ENCODE measurements at places on chromosomes 6 and 20.

GRCh38 chr6:126721581-126722160, 381.8 kb downstream of the CENPW start:
- DNase-seq = no peak

DNA sequence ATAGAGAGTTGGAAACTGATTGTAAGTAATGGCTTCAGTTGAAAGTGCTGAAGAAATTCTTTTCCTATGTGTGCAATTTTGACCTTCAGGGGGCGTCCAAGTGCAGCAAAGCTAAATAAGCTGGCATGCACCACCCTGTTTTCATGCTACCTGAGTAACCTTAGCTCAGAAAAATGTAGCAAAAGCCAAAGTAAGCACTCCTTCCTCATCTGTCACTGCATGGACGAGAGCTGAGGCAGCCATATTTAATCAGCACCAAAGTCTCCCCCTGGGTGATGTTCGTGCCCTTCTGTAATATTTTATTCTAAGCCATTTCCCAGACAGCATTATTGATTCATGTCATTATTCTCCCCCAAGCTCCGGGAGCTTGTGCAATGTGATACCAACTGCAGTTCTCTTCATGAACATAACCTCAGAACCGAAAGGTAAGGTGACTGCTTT, 123.1 kb downstream of the RPS12 start:
- no peak for DNase-seq

- DNase-seq = no peak
These were observed 56.8 kb downstream of the MYH7B start for GRCh38 chr20:35012227-35013069.

- no peak for DNase-seq
These were observed 64.9 kb upstream of the RREB1 start for GRCh38 chr6:7042654-7043545.

DNA sequence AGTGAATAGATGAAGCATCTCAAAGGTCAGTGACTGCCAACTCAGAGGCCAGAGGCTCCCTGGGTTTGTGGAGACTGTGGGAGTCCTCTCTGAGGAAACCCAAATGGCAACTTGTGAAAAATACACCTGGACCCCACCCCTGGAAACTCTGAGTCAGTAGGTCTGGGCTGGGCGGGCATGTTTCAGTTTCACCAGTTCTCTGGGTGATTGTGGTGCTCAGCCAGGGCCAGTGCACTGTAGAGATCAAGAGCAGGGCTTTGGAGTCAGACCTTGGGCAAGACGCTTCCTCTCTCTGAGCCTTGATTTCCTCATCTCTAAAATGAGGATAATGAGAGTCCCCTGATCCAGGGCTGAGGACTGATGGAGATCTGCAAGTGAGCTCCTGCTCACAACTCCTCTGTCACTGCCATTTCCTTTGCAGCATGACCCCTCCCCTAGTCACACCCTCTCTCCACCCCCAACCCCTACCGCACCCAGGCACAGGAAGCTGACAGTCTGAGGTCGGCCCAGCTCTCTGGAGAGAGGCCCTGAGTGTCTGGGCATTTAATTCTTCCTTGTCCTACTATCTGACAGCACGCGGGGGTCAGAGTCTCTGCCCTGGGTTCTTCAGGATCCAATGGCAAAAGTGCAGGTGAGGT, 5.1 kb downstream of the DEF6 start:
- DNase-seq = no peak

DNA sequence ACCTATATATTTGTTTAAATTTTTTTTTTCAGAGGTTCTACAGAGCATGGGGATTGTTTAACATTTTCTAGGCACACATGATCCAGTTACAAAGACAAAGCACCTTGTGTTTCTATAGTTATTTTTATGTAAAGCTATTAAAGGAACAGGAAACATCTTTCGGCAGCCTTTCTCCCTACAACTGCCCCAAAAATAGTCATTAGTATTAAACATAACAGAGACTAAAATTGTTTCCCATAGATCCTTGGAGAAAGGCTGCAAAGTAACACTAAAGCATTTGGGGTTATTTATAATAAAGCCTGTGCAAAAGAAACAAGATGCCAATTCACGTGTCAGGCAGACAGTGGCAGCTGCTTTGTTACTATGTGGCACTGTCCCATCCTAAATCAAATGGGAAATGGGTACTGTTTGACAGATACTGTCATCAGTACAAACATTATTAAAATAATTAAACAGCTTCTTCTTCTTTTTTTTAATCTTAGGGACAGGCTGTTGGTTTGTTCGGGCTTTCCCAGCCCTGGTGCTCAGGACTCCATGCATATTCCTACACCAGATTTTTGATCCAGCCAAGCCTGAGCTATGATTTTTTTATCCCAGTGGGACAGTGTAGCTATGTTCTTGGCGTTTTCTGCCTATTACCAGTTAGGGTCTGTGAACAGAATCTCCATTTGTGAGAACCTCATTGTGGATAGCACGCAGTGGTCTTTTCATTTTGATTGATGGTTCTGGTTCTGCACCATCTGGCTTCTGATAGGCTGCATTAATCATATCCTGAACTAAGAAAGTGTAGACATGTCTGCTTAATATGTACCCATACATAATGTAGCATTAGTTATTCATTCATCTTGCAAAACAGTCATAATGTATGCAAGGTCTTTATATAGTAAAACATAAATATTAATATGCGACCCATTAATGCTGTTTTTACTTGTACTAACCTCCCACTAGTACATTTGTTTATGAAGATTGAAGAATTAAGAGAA, 460.4 kb upstream of the SOX4 start:
- peak; percentile 50 for DNase-seq

DNA sequence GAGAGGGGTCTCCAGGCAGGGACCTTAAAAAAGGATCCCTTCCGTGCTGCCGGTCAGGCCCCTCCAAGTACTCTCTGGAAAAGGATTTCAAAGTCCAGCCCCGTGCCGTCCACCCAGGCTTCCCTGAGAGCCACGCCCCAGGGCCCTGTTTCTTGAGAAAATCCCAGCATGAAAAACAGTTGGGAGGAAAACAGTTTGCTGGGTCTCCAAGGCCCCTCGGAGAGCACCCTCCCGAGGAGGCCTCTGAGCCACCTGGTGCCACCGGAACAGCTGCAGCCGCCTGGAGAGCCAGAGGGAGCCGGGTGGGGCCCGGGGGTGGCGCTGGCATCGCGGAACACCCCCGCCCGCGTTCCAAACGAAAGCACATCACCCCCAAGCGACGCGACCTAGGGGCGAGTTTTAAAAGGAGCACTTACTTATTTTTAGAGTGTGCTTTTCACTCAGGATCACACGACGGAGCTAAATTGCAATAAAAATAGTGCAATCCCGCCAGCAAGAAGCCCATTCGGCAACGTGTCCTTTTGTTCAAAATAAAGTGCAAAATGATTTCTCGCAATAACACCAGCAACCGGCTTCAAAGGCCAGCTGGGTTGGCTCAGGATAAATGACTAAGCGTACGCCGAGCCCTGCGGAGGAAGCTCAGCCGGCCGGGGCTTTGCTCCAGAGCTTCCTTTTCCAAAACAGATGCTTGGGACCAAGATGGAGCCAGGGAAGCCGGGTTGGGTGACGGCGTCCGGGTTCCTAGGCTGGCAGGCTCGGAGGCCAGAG, 64.2 kb downstream of the YTHDF1 start:
- peak; percentile 25 for DNase-seq

DNA sequence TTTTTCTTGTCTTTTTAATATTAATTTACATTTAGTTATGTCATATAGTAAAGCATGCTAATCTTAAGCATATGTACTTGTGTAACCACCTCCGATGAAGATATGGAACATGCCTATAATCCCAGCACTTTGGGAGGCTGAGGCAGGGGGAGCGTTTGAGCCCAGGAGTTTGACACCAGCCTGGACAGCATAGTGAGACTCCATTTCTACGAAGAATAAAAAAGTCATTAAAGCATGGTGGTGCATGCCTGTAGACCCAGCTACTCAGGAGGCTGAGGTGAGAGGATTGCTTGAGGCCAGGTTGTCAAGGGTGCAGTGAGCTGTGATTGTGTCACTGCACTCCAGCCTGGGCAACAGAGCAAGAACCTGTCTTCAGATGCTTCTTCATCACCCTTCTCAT, 628.8 kb upstream of the FLRT3 start:
- DNase-seq = no peak

- no peak for DNase-seq
These were observed 67.9 kb upstream of the CDH4 start for GRCh38 chr20:61184194-61184593.

DNA sequence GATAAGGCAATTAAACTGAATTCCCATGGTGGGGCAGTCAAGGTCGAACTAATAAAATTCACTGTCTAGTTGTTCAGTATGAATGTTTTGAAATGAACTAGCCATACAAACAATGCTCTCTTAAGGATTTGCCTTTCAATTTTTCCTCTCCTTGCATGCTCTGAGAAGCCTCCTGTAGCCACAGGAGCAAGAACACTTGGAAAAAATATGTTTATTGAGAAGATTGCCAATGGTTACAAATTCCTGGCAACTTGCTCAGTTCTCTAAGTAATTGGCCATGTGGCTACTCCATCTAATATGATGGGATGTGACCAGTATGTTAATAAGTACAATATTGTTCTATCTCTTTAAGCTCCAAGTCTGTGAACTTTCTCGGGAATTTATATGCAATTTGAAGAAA, 49.4 kb downstream of the FUT9 start:
- DNase-seq = no peak

DNA sequence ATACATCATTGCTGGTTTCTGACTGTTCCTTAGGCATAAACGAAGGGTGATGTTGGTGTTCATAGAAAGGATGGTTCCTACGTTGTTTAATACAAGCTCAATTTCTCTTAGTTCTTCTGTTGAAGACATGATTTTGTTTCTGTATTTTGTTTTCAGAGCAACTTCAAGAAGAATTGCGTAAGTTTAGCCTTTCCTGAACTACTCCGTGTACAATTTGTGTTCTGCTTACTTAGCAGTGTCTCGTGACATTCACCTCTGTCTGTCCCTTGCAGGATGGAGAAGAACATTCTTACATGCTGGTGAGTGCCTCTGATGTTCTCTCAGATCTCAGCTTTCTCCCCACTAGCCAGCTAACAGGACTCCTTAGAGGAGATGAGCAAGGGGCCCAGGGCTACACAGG, 7.6 kb downstream of the BTN2A2 start:
- no peak for DNase-seq

DNA sequence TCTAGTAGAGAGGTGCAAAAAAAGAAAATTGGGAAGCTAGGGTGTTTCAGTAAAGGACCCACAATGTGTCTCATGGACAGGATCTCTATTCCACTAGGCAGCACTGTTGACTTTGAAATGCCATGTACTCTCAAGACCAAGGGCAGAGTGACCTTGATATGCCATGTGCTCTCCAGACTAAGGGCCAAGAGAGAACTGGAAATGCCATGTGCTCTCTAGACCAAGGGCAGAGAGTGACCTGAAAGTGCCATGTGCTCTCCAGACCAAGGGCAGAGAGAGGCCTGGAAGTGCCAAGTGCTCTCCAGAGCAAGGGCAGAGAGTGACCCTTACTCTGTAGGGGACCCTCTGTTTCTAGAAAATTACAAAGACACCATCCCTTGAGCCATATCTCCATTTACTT, 49.3 kb upstream of the HTR1B start:
- DNase-seq = no peak

GRCh38 chr6:50030350-50030749, 8.6 kb upstream of the DEFB110 start:
- no peak for DNase-seq

DNA sequence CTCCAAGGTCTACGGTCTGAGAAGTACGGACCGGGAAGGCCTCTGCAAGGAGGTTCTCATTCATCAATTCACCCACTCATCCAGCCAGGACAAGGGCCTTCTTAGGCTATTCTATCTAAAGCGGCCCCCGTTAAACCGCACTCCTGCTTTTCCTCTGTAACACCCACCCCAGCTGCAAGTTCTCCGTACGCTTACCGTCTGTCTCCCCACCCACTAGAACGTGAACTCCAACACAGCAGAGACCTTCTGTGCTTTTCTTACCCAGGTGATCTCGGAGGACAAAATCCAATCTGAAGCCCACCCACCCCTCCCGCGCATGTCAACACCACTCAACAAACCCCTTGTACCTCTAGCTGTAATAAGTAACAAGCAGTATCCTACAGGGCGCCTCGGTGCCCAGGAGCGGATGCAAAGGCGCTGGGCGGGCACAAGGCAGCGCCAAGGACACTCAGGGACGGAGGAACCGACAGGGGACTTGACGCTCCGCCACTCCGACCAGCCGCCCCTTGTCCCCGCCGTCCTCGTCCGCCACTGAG, 351 bp downstream of the AURKA start:
- DNase-seq = no peak

- DNase-seq = no peak
These were observed 220.5 kb downstream of the SYNE1 start for GRCh38 chr6:152416652-152417051.

- DNase-seq = no peak
These were observed 32.2 kb upstream of the ADGRF5 start for GRCh38 chr6:46953921-46954320.

DNA sequence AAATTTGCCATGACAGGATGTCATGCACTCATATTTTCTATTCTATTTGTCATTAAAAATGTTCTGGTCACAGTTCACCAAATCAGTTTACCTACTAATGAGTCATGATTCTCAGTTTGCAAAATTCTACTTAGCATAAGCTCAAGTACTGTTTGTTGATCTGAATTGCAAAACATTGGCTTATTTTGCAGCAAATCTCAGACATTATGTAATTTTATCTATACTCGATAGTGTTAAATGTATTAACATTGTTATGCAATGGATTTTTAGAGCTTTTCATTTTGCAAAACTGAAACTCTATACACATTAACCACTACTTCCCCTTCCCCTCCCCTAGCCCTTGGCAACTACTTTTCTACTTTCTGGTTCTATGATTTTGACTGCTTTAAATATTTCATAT, 213.8 kb upstream of the ZFP64 start:
- no peak for DNase-seq

- DNase-seq = no peak
These were observed 6.8 kb upstream of the PI16 start for GRCh38 chr6:36947570-36948351.

DNA sequence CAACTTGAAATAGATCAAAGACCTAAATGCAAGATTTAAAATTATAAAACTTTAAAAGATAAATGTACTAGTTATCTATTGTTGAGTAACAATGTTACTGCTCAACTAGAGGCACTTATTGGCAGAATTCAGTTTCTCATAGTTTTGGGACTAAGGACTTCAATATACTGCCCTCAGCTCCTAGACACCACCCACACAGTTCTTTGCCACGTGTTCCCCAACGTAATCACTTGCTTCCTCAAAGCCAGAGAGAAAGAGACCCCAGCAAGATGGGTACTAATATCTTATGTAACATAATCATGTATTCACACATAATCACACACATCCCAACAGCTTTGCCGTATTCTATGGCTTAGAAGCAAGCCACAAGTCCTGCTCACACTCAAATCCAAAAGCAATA, 50.3 kb upstream of the SLC22A16 start:
- DNase-seq = no peak

Data from right hindlimb (tissue), 1 donor.